Activated gamma-delta T cell (primary cell): ENCODE measurements at places on chromosomes 5 and 9.

DNA sequence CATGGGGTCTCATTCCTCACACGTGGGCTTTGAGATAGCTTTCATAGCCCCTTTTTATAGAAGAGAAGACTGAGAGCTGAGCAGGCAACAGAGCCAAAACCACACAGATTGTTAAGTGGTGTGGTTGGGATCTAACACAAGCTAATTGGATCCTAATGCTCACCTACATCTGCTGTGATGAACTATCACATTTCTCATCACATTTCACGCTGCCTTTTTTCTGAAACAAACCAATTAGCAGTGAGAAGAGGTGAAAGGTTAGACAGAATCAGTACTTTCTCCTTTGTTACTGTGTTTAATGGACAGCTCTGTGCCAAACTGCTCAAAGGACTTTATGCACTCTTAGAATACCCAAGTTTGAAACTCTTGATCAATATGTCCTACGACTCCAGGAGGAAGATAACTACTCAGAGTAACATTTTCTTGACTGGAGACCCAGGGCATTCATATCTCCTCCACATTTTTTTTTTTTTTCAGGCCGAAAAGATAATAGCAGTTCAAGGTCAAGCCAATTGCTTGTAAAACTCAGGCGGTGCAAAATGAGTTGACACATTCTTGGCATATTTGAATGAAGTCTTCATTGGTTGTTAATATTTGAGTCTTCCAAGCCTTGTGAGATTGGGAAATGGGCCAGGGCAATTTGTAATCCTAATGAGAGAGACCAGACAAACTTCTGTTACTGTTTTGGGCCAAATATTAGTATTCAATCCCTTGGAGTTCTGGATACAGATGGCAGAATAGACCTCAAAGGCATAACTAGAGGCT is 138.4 kb downstream of the KCTD16 start:
- no peak for DNase-seq

- DNase-seq, result no peak
These were observed 1.9 kb downstream of the LPAR1 start for GRCh38 chr9:111036429-111036789.

DNA sequence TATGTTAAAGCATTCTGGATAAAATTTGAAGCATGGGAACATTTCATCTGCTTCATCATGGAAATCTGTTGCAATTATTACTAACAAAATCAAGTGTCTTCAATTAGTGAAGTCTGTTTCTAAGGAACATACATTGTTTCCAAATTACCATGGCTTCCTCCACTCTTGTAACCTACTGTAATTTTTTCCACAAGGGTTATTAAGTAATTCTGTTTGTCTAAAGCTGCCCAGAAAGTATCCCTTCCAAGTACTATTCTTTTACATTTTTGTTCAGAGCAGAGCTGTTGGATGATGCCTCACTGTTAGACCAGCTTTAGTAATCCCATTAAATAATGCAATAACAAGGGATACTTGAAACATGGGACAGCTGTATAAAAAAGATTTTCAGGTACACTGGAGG is 483.5 kb upstream of the CD180 start:
- DNase-seq, result no peak

DNA sequence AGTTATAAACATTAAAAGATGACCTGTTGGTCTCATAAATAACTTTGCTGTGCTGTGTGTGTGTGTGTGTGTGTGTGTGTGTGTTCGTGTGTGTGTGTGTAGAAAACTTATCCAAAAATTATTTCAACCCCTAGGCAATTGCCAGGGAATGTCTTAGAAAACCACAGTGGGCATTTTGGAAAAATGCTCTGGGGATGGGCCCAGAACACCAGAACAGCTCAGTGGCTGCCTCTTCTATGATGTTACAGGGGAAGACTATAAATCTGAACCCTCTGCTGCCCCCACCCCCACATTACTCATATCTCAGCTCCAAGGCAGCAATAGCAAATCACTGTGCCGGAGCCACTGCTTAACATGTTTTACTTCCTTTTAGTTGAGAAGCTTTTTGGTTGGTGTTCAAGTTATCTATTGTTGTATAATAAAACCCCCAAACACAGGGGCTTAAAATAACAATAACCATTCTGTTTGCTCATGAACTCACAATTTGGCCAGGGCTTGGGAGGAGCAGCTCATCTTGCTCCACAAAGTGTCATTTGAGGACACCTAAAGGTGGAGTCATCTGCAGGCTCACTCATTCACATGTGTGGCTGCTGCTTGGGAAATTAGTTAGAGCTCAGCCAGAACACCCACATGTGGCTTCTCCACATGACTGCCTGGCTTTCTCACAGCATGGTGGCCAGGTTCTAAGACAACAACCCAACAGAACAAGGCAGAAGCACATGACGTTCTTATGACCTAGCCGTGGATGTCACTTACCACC is 40.4 kb downstream of the ACTBL2 start:
- DNase-seq, result no peak

DNA sequence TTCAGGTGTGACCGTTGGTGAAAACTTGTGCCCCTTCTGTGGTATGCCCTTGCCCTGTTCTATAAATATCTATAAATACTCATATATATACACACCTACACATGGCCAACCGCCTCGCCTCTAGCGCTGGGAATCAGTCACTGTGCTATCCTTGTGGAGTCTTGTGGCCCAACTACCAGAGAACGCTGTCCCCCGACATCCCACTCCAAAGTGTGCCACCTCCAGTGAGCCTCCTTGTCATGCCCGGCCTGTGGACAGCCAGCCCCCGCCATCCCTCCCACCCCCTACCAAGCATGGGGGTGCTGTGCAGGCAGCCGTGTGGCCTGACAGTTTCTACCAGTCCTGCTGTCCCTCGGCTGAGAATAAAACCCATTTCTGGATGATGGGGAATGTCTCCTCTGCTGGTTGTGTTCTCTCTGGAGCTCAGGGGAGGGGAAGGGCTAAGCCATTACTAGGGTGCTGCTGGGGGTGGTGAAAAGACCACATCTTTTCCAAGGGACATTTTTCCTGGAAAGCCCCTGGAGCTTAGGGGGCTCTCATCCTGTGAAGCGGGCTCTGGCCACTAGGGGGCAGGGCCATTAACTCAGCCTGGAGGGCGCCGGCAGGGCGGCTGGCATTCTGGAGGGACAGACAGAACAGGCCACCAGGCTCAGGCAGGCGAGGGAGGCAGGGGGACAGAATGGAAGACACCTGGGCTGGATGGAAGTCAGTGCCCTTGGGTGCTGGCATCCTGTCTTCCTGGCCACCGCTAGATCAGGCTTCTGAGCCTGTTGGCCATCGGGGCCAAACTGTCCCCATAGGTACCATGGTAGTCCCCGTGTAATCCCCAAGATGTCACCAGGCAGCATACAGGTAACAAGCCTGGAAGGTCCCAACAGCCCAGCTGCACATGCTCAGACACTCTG is 20.7 kb downstream of the GOLGA2 start:
- DNase-seq, result no peak

GRCh38 chr9:86707932-86708510 is 239.3 kb downstream of the GAS1 start:
- no peak for DNase-seq

DNA sequence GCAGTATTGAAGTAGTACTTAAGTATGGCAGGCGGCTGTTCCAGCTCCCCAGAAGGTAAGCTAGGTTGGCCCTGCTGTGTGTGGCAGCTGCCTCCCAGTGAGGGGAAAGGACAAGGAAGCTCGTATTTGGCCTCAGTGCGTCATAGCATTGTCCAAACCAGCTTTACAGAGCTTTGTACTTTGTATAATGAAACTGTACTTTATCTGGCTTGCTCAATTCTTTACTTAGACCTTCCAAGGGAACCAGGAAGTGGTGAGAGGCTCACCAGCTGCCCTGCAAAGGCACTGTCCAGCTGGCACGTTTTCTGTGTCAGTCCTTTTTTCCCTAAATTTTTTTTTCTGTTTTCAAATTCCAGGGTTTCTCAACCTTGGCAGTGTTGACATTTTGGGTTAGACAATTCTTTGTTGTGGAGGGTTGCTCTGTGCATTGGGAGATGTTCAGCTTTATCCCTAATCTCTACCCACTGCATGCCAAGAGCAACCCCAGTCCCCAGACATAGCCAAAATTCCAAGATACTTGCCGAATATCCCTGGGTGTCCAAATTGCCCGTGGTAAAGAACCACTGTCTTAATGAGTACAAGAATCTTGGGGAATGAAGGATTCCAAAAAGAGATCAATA is 474.5 kb downstream of the LRRC70 start:
- no peak for DNase-seq

DNA sequence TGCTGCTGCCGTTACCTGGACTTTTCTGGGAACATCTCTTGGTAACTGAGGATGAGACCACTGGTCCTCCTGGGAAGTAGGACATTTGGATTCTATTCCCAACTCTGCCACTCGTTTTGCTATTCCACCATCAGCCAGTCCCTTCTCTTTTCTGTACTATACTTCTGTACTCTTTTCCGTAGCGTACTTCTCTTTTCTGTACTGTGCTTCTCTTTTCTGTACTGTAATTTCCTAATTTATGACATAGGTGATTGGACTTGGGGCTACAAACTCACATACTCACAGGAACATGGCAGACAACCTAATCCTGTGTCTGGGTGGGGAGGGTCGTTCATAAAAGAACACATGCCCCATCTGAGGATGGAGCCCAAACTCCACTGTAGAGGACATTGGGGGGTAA is 335.3 kb upstream of the PANK3 start:
- DNase-seq, result no peak
